ENCODE measurements at places on chromosomes 5 and 9.

DNA sequence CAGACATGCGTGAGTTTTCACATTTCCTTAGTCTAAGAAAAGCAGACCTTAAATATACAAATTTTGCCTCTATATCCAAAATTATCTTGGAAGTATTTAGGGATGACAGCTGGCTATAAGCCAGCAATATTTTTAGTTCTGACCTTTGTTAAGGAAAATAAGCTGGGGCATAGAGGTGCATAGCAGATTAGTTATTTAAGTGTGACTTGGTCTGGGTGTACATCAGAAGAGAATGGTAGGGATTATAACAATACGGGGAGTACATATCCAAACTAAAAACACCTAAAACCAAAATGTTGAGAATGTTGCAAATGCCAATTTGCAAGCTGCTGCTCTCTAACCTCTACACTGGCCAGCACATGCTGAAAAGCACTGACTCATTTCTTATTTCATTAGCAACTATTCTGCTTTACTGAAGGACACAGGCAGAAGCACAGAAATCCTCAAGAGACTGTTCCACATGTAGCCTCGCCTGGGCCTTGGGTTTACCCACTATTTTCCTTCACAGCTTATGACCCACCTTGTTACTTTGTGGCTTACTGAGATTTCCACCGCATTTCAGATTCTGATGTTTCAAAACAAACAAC lies 22.3 kb downstream of the LEAP2 start:
- no peak for DNase-seq

GRCh38 chr5:173281910-173282309 lies 46.3 kb downstream of the STC2 start:
- DNase-seq = no peak

GRCh38 chr5:5298841-5299541 lies 123.5 kb upstream of the ICE1 start:
- no peak for DNase-seq

- DNase-seq = no peak
Measured at GRCh38 chr9:119781886-119782285, 412.7 kb upstream of the BRINP1 start.
